ENCODE measurements at places on chromosomes 7 and 10.

DNA sequence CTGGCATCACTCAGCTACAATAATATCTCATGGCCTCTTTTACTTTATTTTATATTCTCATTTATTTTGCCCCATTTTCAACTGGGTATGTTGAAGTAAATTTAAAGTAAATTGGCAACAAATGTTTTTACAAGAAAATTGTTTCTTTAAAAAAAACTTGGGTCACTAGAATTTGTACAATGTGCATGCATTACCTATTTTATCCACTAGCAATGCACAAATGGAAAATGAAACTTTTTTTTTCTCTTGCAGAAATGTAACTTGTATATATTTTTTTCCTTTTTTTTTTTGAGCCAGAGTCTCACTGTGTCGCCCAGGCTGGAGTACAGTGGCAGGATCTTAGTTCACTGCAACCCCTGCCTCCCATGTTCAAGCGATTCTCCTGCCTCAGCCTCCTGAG is 10.3 kb upstream of the H2AZ2 start:
- DNase-seq, result no peak

GRCh38 chr10:103197174-103197573 is 4.1 kb upstream of the NT5C2 start:
- peak; percentile 84 for DNase-seq

DNA sequence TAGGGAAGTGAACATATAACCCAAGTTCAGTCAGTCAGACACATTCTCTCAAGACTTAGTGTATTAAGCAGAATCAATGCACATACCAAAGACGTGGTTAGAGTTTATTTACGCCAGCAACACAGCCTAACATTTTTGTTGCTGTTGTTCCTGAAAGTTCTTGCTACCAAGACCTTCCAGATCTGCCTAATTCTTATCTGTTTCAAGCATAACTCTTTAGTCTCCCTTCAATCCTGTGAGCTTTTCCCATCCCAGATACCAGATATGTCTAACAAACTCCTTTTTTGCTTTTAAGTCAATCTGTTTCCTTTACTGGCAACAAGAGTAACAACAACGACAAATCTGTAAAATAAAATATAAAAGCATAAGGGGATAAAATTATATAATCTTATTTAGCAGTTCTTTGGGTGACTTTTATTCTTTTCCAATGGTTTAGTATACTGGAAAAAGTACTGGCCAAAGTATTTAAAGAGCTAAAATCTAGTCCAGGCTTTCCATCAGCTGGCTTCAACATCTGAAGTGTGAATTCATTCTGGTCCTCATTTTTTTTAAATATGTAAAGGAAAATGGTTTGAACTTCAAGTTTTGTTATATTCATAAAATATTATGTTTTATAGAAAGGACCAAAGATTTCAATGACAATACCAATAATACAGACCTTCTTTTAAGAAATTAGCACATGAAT is 193.8 kb downstream of the IMMP2L start:
- no peak for DNase-seq

- no peak for DNase-seq
Measured at GRCh38 chr10:130194194-130194990, 58.2 kb downstream of the GLRX3 start.

GRCh38 chr10:49034925-49035324 is 80.4 kb downstream of the VSTM4 start:
- DNase-seq, result no peak

- no peak for DNase-seq
Measured at GRCh38 chr10:80648106-80648505, 110.4 kb downstream of the SH2D4B start.

GRCh38 chr10:59595593-59595992 is 114.1 kb downstream of the SLC16A9 start:
- DNase-seq, result no peak

GRCh38 chr7:124914298-124914697 is 15.3 kb downstream of the POT1 start:
- no peak for DNase-seq

DNA sequence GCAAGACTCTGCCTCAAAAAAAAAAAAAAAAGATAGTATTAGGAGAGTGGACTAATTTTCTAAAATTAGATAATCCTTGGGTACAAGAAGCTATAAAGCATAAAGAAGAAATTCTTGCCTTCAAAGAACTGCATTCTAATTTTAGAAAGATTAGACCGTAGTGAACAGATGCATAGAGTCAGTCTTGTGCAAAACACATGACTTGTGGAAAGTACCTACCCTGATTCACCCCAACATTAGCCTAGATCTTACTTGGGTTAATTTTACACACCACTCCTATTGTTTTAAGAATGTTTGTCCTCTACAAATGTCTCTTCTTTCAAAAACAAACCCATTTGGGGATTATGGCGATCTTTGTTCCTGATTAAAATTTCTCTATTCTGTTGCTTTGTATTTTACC is 38.9 kb upstream of the SP8 start:
- no peak for DNase-seq

GRCh38 chr10:132465889-132466519 is 69.0 kb downstream of the PWWP2B start:
- no peak for DNase-seq

- DNase-seq, result no peak
Measured at GRCh38 chr10:74910976-74911350, 84.6 kb downstream of the KAT6B start.

- DNase-seq, result peak; percentile 42
Measured at GRCh38 chr10:28217848-28218247, 85.0 kb downstream of the MPP7 start.

- DNase-seq, result no peak
Measured at GRCh38 chr10:84607523-84607922, 279.1 kb downstream of the CCSER2 start.

DNA sequence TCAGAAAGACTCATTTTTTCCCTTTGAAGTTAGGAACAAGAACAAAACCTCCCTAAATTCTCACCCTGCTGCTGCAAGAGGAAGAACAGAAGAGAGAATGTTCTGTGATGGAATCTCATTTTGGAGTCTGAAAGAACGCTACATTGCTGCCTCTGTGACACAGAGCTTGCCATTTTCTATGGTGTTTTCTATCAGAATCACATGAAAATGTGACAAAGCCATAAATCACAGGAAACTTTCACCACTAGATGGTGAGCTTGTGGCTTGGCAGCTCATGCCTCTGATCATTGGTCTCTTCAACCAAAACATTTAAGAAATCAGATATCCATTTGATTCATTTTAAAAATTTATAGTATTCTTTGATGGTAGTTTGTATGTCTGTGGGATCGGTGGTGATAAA is 82.9 kb downstream of the CADPS2 start:
- no peak for DNase-seq

DNA sequence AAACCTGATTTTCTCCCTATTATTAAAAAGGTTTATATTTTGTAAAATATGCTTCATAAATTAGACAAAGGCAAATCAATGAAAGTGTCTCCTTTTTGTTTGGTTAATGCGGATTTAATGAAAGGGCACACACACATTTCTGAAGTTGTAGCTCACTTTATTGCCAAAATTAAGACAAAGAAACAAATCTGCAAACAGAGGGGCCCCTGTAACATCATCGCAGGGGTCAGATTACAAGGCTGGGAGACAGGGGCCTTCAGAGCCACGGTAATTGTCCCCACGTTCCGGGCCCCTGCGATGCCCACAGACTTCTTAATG is 22.4 kb downstream of the FGFBP3 start:
- DNase-seq, result no peak

- DNase-seq, result no peak
Measured at GRCh38 chr10:132867801-132868644, 74.3 kb downstream of the CFAP46 start.

GRCh38 chr7:71615017-71615416 is 483.1 kb downstream of the GALNT17 start:
- no peak for DNase-seq

DNA sequence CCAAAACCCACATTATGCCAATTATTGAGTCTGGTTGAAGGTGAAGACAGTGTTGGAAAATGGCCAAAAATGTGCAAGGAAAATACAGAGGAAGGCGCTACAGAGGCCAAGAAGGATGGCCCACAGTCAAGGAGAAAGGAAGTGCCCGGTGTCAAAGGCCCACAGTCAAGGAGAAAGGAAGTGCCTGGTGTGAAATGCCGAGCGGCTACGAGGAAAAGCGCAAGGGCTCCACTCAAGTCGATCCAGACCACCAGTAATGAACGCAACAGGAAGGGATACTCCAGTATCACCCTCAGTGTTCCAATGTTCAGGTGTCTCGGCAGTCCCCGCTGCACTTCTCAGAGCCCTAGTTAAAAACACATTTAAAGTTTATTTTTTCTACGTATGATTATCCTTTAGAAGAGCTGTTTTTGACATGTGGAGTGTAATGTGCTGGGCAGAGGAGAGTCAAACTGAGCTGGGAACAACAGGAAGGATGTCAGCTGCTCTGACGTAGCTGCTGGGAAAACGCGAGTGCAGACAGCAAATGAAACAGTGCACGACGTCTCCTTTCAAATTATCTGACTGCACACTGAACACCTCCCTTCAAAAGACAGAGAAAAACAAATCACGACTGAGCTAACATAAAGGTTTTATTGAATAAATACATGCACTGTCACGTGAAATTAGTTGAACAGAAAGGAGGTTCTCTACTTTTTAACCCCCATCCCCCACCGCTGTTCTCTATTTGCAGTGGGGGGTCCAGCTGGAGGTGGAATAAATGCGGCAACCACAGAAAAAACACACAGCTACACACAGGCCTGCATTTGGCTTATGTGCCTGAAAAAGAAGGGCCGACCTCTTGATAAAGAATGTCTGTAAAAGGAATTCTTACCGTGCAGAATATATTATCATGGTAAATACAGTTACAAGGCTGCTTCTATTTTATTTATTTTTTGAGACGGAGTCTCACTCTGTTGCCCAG is 26.1 kb upstream of the NCAPG2 start:
- DNase-seq, result no peak
